Cardiac septum (tissue), 1 donor: ENCODE measurements at places on chromosomes 16 and 17.

GRCh38 chr16:11630046-11630767 is 38.0 kb upstream of the SNN start:
- no peak for DNase-seq

GRCh38 chr17:13885953-13886889 is 183.1 kb upstream of the COX10 start:
- DNase-seq = peak; percentile 80

- DNase-seq = no peak
Observed at GRCh38 chr16:46658925-46659324, 30.1 kb downstream of the VPS35 start.

GRCh38 chr17:48261297-48261880 is 153.8 kb downstream of the SNX11 start:
- DNase-seq = no peak

DNA sequence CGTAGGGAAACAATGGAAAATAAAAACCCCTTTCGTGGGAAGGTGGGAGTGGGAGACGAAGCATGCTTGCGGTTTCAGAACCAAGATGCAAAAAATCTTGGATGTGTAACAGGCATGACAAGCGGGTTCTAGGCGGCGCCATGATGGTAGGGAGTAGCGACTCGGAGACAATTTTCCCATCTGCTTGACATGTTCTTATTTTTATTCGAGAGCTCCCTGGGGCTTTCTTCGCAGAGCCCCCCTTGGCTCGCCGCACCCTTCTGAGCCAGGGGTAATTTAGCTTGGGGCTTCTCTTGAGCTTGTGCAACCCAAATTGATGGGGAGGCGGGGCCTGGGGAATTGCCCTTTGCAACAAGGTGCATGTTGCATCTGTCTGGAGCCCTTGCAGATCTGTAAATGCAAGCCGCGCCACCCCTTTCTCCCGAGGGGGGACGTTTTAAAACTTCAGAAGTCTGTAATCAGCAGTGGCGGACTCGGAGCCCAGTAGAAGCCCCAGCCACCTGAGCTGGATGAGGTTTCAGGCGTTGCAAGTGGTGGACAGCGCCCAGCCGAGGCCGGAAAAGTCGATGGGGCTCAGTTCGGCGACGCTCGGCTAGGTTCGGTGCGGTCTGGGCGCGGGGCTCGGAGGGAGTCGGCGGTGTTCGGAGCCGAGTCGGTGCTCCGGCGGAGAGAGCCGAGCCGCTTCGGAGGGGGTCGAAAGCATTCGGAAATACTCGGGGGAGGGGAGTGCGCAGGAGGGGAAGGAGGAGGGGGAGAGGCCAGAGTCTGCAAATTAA is 2.9 kb downstream of the GNAO1 start:
- DNase-seq = peak; percentile 90

- DNase-seq = no peak
Observed at GRCh38 chr16:2232094-2232990, 3.9 kb upstream of the DNASE1L2 start.

GRCh38 chr17:31549121-31549524 is 157.6 kb downstream of the RAB11FIP4 start:
- no peak for DNase-seq

GRCh38 chr17:40602445-40603443 is 37.5 kb upstream of the CCR7 start:
- no peak for DNase-seq

- peak; percentile 88 for DNase-seq
Observed at GRCh38 chr17:49227436-49228261, 2.9 kb downstream of the PHOSPHO1 start.

- no peak for DNase-seq
Observed at GRCh38 chr17:65799454-65799853, 238.0 kb upstream of the AXIN2 start.

DNA sequence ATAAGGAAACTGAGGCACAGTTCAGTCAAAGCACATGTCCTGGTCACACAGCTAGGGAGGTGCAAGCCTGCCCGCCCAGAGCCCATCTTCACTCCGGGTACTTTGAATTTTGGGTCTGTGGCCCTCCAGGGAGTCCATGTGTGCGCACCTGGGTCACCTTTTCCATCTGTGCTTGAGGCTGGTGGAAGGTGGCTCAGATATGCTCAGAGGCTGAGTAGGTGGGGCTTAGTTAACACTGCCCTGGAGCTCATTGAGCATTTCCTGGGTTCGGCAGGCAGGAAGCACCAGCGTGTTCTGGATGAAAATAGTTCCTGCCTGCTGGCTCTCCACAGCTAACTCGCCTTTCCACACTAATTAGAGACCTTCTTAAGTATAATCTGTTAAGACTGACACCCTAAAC is 19.2 kb downstream of the FAM234A start:
- no peak for DNase-seq

- no peak for DNase-seq
Observed at GRCh38 chr16:17515421-17516210, 44.9 kb upstream of the XYLT1 start.

DNA sequence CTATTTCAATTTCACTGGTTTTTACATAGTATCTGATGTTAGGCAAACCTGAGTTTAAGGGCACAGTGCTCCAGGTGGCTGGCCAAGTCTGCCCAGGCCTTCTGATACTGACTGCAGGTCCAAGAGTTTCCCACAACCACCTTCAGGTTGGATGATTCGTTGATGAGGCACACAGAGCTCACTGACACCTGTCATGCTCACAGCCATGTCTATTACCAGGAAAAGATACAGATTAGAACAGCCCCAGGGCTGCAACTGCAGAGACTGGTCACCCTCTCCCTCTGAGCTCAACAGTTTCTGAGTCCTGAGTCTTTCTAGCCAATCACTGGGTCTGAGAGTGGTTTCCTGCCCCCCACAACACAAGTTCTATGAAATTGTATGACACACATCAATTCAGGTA is 37.2 kb downstream of the MEAK7 start:
- DNase-seq = peak; percentile 17

- peak; percentile 79 for DNase-seq
Observed at GRCh38 chr17:7523033-7523432, 25.8 kb upstream of the TNFSF12 start.

- no peak for DNase-seq
Observed at GRCh38 chr17:42129109-42129837, 6.7 kb downstream of the HSPB9 start.

DNA sequence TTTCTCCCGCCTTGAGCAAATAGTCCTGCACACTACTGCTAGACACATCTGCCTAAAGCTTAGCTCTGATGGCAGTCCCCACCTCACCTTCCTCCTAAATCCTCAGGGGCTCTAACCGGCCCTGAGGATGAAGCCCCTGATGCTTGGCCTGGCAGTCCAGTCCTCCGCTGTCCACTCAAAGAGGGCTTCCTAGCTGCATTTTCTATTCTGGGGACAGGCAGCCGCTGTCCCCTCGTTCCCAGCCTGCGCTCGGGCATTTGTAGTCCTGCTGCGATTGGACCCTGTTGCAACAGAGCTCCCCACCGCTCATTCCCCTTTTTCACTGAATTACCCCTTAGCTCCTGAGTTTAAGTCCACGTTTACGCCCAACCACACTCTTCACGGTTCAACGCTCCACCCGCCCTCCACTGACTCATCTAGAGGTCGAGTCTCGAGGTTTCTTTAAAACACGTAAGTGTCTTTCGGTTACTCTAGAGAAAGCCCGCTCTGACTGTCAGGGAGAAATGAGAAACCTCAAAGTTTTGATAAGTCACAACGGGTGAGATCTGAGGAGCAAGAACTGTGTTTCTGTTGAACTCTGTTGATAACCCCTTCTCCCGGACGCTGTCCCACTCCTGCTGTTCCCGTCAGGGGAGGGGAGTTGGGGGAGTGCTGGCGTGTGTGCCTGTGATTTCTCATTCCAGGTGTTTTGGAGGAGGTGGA is 4.5 kb downstream of the CCR7 start:
- peak; percentile 72 for DNase-seq

DNA sequence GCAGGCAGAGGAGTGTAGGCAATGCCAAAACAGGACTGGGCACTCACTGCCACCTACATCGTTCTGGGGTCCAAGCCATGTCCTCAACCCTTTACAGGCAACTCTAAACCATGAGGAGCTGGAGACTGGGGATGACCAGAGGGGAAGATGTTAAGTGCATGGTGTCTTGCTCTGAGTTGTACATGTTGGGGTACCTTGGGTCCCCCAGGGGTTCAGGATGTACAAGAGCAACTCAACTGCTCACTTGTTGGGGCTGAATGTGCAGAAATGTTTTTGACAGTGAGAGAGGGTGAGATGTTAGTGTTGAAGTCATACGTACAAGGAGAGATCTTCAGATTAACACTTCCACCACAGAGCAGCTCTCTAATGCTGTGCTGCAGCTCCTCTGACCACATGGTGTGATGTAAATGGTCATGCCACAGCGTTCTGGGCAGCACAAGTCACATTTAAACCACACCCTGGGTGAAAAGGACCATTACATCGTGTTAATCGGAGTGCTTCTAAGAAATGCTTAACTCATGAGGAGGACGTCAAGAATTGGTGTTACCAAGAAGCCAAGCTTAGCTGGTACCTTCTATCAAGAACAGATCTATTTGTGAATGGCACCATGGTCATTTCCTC is 2.4 kb downstream of the CCL18 start:
- DNase-seq = no peak
